ENCODE measurements at places on chromosomes 4 and X. TPM values are rescaled to one million over a fixed set of nuclear protein-coding genes. Genes with fewer than 3 reads are reported as not detected.

Gene CXCL8
- total RNA-seq: 3.2 TPM

DNA sequence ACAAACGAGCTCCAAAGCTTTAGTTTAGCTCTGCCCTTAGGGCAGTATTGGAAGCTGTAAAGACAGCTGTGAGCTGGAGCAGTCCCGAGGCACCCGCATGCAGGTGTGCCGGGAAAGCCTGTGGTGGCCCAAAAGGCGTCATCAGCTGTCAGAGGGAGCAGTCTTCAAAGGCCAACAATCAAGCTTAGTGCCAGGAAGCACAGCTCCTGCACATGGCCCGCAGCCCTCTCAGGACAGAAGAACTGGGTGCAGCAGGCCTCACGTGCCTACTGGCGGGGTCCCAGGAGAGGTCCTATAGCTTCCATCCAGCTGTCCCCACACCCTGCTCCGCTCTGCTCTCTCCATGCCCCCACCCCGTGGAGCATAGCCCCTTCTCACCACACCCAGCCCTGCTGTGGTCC lies 92.2 kb upstream of the TRIM2 start:
- DNase-seq: no peak

GRCh38 chr4:57070461-57070860 lies 39.7 kb downstream of the IGFBP7 start:
- DNase-seq: no peak

GRCh38 chr4:100083289-100083688 lies 107.0 kb downstream of the DDIT4L start:
- no peak for DNase-seq

- peak; percentile 100 for DNase-seq
Measured at GRCh38 chr4:165327211-165328100, at the start of gene MSMO1. Gene MSMO1, plus strand, starts transcription at chr4:165327669. Its CDS starts 5,702 bp downstream, at chr4:165333371.

Gene APBB2
- total RNA-seq: 45.2 TPM

- DNase-seq: no peak
Measured at GRCh38 chr4:68272380-68272779, 26.9 kb upstream of the TMPRSS11B start.

- no peak for DNase-seq
Measured at GRCh38 chr4:8699063-8699385, 106.5 kb downstream of the CPZ start.

GRCh38 chr4:7650606-7651385 lies 216.1 kb upstream of the PSAPL1 start:
- DNase-seq: no peak

Gene ZNF630
- 0.30 TPM for total RNA-seq

- no peak for DNase-seq
Measured at GRCh38 chr4:19729886-19730651, 521.6 kb upstream of the SLIT2 start.

DNA sequence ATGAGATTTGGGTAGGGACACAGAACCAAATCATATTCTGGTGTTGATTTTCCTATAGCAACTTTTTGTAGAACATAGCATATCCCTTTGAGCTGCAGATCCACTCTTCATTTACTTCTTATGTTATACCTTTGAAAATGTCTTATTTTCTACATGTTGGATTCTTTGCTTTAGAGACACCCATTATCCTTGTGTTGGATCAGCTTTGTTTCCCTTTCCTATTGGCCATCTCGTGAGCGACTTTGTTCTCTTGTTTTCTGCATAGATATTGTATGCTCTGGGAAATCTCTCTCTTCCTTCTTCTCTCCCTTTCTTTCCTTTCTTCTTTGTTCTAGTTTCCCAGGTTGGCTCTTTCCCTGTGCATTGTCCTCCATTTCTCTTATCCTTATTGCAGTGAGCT lies 59.6 kb downstream of the DRD5 start:
- no peak for DNase-seq

- DNase-seq: no peak
Measured at GRCh38 chr4:44638091-44638490, 13.3 kb downstream of the YIPF7 start.

Gene NXF2
- total RNA-seq: not detected

Gene CT45A5
- total RNA-seq: not detected

Gene NUP54
- 34.1 TPM for total RNA-seq

DNA sequence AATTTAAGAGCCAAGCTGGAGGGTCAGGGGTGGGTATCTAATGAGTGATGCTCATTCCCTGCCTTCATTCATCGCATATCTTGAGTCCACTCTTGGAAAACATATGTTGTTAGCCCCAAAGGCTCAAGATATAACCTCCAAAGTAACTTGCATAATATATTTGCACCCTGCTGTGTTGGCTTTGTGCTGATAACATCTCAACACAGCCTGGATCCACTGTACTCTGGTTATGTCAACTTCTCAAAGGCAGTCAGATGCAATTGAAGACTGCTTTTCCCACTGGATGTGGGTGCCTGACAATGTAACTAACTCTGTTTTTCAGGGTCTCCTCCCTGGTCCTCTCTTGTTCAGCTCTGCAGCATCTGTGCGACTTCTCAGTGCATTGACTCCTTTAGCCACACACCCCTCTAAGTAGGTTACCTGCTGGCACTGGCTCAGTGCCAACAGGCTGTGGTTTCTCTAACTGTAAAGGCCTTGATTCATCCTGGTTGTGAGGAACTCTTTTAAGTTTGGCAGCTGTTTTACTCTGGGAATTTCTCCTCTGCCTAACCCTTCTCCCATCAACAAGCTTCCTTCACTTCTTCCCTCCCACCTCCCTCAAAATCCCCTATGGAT lies 28.1 kb downstream of the SLC16A2 start:
- DNase-seq: no peak

DNA sequence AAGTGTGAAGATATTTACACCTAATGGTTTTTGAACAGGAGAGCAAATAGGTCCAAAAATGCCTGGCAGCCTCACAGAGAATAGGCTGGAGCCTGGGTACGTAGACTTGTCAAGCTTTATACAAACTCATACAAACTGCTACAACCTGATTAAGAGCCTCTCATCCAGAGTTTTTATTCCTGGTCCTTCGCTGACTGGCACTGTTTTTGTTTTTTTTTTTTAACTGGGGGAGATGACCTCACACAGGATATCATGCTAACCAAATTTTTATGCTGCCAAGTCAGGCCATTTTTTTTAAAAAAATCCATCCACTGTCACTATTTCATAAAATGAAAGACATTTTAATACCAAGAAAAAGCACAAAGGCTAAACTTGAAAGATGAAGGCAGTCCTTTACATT lies 1.9 kb downstream of the FAM114A1 start:
- DNase-seq: no peak

DNA sequence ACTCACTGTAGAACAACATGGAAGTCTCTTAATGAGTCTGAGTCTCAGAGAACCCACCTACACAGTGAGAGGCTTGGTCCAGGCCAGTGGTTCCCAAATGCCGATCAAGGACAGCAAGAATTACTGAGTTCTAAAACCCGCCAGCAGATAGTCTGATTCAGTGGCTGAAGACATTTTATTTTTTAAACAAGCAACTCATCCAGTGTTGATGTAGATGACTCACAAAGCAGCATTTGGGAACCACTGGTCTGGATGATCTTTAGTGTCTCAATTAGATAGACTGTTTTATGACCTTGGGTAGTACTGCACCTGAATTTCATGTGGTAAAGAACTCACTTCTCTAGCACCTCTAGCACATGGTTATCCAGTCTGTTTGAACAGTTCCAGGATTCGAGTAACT lies 193.6 kb downstream of the FBXW7 start:
- peak; percentile 66 for DNase-seq
